Activated naive CD8-positive, alpha-beta T cell treated with anti-CD3 and anti-CD28 coated beads, Interleukin-2, amount 10 ng/mL, durations not matched to agents 7 days and 5 days (primary cell): ENCODE measurements at places on chromosomes 13 and 19. TPM values are rescaled to one million over a fixed set of nuclear protein-coding genes. Genes with fewer than 3 reads are reported as not detected.
A peak's percentile ranks its signal among the peaks of the same experiment; 100 is the strongest.

- no peak for DNase-seq
Measured at GRCh38 chr13:31927219-31927653, 104.3 kb upstream of the FRY start.

DNA sequence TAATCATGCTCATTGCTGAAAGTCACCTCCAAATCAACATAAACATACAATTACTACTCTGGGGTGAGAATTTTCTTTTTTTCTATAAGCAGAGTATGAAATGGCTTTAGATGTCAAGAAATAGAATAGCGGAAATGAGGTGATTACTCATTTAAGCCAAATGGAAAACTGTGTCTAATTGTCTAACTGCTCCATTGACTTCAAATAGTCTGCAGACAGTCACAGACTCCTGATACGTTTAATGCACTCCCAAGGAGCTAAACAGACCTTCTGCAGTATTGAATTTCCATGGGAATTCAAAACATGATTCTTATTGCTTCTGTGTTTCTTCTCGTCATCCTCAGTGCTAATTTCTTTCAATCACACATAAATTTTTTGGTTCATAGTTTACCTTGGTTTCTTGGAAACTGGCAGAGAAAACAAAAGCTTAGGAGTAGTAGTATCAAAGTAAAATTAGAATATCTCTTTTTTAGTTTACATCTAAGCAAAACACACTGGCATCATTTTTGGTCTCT, 865.2 kb upstream of the SLC10A2 start:
- no peak for DNase-seq

Gene FBXO27
- total RNA-seq = not detected

- DNase-seq = no peak
Measured at GRCh38 chr13:77339408-77339807, 12.5 kb upstream of the MYCBP2 start.

Gene RNF17
- total RNA-seq = not detected

Gene ZNF8
- 8.9 TPM for total RNA-seq

Gene PPFIA3
- total RNA-seq = 3.6 TPM

GRCh38 chr19:39080431-39080830, 3.7 kb upstream of the ACP7 start:
- no peak for DNase-seq

- no peak for DNase-seq
Measured at GRCh38 chr19:11465600-11465999, 15.2 kb downstream of the ELAVL3 start.

DNA sequence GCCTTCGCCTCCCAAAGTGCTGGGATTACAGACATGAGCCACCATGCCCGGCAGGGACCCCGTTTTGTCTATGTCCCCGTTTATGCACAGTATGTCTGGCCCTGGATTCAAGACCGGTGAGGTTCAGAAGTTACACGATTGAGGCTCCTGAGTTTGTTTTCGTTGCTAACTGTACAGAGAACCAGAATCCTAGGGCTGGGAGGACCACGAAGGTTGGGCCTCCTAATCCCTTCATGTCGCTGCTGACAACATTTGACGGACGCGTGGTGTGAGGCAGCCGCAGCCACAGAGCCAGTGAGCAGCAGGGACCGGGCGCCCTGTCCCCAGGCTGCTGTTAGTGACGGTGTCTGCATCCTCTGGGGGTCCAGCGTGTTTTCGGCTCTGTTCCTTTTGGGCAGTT, 91.4 kb downstream of the ATP11A start:
- no peak for DNase-seq

Gene APOC4
- not detected for total RNA-seq

- DNase-seq = no peak
Measured at GRCh38 chr13:65844266-65844841, 1385.8 kb downstream of the PCDH9 start.

Gene TMEM221
- total RNA-seq = not detected

DNA sequence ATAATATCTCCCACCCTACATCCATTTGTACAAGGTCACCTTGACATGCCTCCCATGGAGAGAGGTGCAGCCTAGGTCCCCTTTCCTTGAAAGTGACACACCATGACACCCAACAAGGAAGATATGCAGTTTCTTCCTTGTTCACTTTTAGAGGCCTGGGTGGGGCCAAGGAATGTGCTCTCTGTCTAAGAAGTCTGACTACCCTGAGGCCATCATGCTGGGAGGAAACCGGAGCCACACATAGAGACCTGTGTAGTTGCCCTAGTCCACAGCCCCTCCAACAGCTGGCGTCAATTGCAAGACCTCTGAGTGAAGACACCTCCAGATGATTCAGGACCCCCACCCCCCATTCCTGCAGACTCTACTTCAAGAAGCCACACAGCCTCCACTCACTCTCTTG, 11.0 kb downstream of the SYDE1 start:
- no peak for DNase-seq

DNA sequence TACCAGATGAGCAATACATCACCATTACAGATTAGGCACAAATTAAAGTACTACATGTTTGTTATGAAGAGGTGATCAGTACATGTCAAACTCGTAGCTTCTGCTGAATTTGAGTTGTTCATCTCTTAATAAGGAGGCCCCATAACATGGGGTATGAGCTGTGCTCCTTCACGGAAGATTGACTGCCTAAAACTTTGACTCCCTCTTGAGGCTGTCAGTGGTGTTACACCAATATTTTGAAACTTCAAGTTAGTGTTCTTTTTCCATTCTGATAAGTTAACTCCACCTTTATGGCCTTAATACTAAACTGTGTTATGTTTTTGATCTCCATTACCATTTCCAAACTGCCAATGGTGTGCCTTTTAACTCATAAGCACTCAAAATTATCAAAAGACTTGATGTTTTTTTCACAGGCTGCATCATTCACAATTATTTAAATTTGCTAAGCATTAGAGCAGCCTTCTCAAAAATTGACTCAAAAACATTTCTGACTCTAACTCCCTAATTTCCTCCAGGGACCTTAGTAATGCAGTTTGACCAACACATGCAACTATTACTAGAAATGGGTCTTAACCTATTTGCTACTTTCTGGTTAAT, 1591.5 kb downstream of the PCDH9 start:
- no peak for DNase-seq

- peak; percentile 41 for DNase-seq
Measured at GRCh38 chr13:97344265-97345175, 89.4 kb upstream of the RAP2A start.

DNA sequence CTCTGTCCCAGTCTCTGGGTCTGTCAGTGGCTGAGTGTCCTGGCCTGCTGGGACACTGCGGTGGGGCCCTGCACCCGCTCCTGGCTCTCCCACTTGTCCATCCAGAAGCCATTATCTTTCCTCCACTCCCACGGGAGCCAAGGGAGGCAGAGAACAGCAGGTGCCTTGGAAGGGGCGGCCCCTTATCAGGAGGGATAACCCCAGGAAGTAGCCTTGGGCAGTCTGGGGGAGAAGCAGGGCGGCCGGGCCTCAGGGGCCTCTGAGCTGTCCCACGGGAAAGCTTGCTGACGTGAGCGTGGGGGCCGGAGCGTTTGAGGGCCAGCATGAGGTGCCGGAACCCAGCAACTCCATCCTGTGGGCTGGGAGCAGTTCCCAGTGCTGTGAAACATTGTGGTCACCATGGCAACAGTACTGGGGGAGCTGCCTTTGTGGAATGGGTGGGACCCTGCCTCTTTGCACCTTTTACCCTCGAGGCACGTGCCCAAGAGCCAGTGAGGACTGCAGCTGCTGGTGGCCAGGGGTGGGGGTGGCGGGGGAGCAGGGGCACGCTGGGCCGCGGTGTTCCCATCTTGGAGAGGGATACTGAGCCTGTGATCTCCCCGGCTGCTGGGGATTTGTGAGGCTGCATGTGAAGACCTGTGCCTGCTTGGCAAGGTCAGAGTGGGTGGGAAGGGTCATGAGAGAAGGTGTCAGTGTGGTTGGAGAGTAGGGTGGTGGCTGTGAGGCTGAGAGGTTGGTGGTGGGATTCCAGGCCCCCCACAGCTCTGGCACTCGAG, 20.9 kb downstream of the KLHL26 start:
- DNase-seq = no peak

- DNase-seq = no peak
Measured at GRCh38 chr19:29056535-29056934, 156.4 kb downstream of the UQCRFS1 start.

DNA sequence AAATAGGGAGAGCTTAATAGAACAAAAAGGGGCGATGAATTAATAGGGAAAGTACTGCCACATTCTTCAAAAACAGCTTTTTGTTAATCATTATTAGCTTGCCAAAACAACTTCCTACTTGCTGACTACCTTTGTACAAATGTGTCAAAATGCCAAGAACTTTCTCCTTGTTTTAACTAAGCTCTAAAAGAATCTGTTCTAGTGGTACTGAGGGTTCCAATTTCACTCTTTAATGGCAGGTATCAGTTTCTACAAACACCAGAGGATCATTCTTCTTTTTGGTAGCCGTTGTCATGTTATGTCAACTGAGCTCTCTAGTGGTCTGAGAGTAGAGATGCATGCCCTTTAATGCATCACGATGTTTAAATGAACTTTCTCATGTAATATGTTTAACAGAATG, 29.4 kb upstream of the FBXL3 start:
- DNase-seq = no peak

DNA sequence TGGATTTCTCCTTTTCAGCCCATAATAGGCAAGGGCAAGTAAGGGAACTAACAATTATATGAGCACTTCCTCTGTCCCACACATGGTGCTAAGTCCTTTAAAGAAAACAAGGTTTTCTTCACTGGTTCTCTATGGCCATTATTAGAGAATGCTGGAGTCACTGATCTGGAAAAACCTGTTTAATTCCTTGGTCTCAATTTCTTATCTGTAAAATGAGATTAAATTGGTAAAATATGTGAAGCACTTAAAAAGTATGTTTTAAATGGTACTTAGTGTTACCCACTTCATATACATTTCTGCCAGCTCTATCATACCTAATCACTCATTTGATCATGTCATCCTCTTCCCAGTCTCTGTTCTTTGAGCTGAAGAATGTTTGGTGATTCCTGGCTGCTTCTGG, 39.4 kb downstream of the LRCH1 start:
- no peak for DNase-seq

DNA sequence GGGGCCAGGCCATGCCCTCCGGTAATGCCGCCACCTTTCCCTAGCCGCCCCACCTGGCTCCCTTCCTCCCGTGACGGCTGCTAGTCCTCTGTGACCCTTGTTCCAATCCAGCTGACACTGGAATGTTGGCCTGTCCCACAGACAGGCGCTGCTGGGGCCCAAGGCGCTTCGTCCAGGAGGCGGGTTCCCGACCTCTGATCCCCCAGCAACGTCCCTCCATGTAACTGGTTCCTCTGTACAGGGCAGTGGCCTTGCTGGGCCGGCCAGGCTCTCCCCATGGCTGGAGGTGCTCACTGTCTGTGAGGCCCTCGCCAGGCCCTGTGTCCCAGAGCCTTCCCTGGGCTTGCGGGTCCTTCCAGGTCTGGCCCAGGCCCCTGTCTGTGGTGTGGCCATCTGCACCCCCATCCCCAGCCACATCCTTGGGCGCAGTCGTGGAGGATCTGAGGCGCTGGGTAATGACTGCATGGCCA, 6.8 kb upstream of the GRIN3B start:
- DNase-seq = no peak

DNA sequence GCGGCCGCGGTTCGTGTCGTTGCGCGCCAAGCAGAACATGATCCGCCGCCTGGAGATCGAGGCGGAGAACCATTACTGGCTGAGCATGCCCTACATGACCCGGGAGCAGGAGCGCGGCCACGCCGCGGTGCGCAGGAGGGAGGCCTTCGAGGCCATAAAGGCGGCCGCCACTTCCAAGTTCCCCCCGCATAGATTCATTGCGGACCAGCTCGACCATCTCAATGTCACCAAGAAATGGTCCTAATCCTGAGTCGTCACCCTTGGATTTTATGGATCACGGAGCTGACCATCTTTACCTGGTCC, 475 bp downstream of the MRPL57 start:
- no peak for DNase-seq

Gene ONECUT3
- total RNA-seq = not detected

DNA sequence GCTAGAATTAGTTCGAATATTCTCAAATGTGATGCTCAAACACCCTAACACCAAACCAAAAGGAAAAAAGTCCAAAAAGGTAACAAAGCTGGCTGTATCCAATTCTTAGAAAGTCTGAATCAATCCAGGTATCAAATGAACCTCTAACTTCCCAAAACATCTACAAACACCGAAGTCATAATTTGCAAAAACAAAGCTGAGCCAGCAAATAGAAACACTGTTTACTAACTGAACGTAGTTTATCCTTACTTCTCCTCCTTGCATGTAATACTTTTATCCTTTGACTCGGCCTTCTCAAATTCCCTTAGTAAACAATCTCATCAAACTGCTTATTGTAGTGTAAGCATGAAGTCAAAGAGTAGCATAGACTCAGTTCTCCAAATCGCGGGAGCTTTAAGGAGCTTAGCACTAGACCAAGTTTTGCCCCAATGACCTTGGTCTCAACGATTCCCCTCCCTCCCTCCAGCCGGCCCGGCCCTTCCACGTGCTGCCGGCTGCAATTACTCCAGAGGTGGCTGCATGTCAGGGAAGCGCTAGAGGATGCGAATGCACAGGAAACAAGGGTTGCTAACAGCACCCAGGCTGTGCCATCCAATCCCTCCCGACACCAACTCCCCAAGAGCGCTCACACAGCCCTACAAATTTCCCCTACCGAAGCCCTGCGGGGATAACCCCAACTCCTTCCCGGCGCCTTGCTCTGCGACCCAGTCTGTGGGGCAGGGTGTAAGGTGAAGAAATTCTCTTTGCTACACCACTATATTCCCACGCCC, 693 bp downstream of the XPO4 start:
- DNase-seq = no peak

DNA sequence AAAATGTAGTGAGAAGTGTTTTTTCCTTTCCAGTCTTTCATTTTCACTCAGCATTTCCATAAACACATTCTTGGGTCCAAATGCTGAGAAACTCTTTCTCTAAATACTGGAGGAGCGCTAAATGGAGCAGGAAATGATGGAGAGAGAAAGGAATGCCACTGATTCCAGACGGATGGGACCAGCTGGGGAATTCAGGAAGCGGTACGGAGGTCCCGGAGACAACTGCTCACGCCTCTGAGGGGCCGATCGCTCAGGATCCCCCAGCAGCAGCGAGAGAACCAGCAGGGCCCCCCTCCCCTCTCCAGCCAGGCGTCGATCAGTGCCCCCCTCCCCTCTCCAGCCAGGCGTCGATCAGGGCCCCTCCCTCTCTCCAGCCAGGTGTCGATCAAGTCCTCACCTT, 13.2 kb downstream of the RASA3 start:
- no peak for DNase-seq

GRCh38 chr13:47845981-47846380, 155.1 kb downstream of the SUCLA2 start:
- DNase-seq = no peak

- DNase-seq = no peak
Measured at GRCh38 chr19:19381007-19381926, 24.2 kb upstream of the GATAD2A start.

DNA sequence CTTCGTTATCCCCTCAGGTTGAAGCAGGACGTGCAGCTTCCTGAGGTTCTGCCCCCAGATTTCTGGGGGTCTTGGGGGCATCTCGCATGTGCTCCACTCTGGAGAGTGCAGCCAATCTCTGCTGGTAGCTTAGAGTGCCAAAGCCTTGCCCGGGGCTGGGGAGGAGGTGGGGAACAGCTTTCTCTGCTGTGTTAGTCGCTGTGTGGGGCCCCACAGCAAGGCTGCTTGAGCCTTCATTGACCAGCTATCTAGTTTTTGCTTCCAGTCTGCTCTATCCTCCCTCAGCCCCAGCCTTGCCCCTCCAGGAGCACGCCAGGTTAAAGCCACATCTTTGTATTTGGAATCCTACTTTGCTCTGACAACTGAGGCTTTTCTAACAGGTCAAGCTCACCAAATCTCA, 32.0 kb upstream of the MEDAG start:
- DNase-seq = no peak

Gene ZNF234
- 16.4 TPM for total RNA-seq
